ENCODE measurements at places on chromosomes 7 and 10.

DNA sequence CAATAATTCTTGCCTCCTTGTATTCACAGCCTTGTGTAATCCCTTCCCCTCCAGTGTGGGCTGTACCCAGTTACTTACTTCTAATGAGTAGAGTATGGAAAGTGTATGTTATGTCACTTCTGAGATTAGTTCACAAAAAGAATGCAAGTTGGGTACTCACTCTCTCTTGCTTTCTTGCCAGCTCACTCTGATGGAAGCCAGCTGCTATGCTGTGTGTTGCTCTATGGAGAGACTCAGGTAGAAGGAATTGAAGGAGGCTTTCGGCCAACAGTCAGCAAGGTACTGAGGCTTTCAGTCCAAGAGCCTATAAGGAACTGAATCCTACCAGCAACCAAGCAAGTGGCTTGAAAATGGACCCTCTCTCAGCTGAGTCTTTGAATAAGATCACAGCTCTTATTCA lies 9.7 kb upstream of the BICC1 start:
- DNase-seq: no peak

DNA sequence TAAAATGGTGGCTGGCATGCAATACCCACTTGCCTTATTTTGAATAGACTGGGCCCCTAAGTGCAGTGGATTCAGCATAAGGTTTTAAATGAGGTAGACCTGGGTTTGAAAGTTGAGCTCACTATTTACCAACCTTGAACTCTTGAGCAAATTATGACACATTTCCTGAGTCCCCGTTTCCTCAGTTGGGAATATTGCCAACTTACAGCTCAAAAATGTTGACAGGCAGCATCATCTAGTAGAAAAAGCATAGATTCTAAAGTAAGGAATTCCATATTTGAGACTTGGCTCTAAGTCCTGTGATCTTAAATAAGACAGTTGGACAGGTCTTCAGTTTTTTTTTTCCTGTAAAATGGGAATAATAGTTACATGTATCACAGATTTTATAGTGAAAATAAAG lies 305.5 kb downstream of the ACTR3B start:
- DNase-seq: no peak

DNA sequence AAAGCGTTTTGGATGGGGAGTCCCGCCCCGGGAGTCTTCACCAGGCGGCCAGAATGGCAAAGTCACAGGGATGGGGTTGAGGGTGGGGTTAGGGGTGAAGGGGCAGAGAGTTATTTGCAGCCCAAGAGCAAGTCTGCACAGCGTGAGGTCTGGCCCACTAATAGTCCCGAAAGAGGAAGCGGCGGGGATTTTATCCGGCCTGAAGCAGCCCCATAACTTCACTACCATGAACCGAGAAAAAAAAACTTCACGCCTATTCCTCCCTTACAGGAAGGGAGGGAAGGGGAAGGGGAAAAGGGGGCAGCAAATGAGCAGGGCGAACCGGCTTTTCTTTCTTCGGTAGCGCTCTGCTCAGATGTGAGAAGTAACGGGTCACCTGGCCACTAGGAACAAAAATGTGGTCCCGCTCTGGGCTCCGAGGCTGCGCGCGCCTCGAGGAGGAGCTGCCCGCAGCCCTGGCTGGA lies 712 bp downstream of the ITPRIP start:
- no peak for DNase-seq

GRCh38 chr10:80141696-80142460 lies 9.3 kb downstream of the PLAC9 start:
- no peak for DNase-seq

DNA sequence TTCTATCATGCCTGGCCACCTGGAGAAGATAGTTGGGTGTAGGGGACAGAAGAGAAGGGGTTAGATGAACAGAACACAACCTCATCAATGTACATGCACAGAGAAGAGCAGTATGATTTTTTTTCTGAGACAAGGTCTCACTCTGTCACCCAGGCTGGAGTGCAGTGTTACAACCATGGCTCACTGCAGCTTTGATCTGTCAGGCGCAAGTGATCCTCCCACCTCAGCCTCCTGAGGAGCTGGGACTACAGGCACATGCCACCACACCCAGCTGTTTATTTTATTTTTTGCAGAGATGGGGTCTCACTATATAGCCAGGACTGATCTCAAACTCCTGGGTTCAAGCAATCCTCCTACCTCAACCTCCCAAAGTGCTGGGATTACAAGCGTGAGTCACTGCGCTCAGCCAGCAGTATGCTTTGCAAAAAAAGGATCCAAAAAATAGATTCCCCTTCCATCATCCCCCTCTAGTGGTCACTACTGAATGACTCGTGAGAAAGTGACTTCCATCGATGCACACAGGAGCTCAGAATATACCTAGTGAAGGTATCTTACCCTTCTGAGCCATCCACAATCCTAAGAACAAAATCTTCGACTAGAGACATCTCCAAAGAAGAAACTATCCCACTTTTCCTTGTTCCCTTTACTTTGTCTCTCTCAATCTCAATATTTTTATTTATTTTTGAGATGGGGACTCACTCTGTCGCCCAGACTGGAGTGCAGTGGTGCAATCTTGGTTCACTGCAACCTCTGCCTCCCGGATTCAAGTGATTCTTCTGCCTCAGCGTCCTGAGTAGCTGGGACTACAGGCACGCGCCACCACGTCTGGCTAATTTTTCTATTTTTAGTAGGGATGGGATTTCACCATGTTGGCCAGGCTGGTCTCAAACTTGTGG lies 21.0 kb downstream of the ZCWPW1 start:
- peak; percentile 57 for DNase-seq

DNA sequence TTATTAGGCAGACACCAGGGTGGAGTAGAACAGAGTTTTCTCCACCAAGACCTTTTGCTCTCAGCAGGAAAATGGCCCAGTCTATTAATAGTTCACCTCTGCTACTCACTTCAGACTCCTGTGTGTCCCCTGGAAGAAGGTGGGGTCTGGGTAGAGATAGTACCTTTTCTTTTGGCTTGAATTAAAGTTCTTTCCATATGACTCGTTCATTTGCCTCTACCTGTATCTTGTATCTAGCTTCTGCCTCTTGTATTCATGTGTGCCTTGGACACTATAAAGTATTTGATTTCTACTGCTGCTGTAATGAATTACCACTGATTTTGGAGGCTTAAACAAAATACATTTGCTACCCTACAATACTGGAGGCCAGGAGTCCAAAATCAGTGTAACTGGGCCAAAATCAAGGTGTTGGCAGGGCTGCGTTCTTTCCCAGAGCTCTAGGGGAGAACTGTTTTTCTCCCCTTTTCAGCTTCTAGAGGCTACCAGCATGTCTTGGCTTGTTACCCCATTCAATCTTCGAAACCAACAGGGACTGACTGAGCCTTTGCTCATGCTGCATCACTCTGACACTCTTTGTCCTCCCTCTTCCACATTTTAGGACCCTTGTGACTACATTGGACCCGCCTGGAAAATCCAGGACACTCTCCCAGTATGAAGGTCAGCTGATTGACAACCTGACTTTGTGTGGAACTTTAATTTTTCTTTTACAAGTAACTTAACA lies 155.6 kb upstream of the PRSS58 start:
- no peak for DNase-seq

- peak; percentile 78 for DNase-seq
These were observed at the start of gene EPDR1 for GRCh38 chr7:37920305-37920848. Gene EPDR1 (plus strand): TSS chr7:37920640. CDS start chr7:37920940, 300 bp downstream.

DNA sequence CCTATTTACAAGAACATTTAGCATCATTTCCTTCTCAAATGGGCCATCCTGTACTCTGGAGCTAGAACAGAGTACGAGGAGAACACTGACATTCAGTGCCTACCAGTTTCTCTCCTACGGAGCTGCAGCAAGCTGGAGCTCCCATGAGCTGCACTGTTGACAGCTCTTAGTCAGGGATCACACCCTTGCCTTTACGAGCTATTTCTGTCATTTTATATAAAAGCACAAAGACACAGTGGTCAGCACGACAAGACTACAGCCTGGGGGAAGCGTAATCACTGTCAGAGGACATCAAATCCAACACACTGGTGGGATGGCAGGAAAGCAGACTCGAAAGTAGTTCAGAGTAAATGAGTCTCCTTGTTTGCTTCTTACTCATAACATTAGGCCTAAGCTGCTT lies 2.7 kb downstream of the CDCA7L start:
- DNase-seq: no peak

DNA sequence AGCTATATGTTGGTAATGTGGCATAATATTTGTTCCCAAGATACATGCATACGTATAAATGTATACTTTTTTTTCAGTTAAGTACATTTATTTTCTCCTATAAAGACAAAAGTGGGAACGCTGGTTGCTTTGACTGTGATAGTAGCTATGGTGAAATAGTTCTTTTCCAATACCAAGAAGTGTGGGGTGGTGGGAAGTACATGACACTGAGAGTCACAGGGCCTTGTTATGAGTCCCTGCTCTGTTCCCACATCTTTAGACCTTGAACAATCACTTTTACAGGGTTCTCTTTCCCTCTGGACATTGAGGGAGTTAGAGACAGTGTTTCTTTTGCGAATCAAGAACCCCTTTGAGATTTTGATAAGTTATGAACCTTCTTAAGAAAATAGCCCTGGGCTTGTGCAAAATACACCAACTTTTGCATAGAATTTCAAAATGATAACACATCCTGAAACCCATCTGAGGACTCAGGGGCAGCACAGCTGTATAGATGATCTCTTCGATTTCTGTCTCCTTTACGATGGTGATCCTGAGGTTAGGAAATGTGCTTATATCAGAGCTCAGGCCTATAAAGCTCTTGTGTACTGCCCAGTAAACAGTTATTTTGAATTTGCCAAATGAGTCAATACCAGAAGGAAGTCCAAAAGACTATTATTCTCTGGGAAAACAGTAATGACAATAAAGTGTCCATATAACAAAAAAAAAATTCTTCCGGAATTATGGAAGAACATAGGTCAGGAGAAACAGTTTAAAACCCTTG lies 1.1 kb downstream of the LMOD2 start:
- DNase-seq: no peak

DNA sequence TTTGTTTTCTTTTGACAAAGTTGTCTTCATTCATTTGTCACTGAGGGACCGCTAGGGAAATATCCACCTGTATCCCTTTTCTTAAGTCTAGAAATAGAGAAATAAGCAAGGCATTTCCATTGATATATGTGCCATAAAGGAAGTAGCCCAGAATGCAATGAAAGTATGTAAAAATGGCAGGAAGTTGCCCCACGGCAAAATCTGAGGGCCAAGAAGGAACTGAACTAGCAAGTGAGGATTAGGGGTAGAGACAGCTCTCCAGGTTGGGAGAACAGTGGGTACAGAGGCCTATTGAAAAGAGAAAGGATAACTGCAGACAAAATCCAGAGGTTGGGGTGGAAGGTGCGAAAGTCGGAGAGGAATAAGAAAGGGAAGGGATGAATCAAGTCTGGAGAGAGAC lies 56.6 kb upstream of the TOMM7 start:
- DNase-seq: no peak

DNA sequence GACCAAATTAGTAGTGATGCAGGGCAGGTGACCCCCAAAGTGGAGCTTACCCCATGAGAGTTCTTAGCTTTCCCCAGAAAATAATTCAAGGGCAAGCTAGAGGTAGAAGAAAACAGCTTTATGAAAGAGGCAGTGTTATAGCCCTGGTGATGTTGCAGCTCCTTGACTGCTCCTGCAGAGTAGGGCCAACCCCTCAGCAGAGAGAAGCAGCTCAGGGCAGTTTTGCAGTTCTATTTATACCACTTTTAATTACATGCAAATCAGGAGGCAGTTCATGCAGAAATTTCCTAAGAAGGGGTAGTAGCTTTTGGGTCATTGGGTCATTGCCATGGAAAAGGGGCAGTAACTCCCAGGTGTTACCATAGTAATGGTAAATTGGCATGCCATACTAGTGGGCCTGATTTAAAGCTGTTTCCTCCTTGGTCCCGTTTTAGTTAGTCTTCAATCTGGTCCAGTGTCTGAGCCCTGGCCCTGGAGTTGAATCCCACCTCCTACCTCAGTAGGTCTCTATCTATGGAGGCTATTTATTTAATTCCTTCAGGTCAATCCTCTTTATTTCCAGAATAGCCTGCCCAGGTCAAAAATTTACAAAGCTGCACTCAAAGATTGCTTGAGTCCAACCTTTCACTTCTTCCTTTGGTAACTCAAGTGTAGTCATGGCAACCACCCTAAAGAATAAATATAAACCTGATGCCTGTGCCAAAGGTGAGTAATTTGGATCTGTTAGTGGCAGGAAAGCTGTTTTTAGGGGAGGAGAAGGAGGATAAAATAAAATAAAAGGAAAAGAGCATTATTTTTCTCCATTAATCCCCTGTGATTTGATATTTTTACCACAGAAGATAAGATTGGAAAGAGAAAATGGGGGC lies 29.5 kb downstream of the PLXDC2 start:
- no peak for DNase-seq

- no peak for DNase-seq
These were observed 134.6 kb downstream of the GRM3 start for GRCh38 chr7:86778271-86778670.

GRCh38 chr7:93933156-93933555 lies 11.6 kb downstream of the GNG11 start:
- no peak for DNase-seq

GRCh38 chr7:123054357-123055133 lies 59.0 kb upstream of the TAS2R16 start:
- DNase-seq: no peak

DNA sequence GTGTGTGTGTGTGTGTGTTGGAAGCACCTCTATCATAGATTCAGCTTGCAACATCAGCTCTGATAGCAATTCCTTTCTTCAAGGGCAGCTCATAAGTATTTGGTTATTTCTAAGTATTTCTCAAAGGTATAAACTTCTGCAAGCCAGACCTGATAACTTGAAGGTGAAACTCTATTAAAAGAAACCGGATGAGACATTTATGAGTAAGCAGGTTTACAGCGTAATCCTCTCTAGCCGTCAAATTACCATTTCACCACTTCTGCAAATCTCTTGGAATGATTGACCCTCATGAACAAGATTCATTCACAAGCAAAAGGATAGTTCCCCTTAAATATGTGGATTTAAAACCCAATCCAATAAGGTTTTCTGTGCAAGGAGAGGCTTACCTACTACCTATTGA lies 23.1 kb downstream of the PDE1C start:
- DNase-seq: no peak

- DNase-seq: no peak
These were observed 14.6 kb downstream of the SHTN1 start for GRCh38 chr10:116990276-116990800.

DNA sequence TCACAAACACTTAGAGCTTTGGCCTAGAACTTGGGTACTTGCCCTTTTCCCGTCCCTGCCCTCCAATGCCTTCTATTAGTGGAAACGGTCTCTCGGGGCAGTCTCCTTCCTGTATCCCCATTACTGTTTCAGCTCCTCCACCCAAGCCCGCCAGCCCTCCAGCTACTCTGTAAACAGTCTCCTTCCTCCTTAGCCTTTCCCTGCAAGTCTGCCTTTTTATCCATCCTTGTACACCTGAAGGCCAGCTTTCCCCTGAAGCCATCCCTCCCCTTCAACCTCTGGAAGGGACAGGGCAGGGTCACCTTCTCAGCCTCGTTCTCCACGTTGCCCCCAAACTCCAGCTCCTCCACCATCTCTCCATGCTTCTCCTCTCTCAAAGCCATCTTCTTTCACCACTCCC lies 108.1 kb upstream of the ZNF746 start:
- no peak for DNase-seq

GRCh38 chr7:23467291-23467805 lies 2.9 kb downstream of the IGF2BP3 start:
- DNase-seq: no peak

GRCh38 chr10:31120392-31120791 lies 88.7 kb upstream of the ZNF438 start:
- DNase-seq: no peak

GRCh38 chr10:63431962-63432797 lies 33.6 kb downstream of the JMJD1C start:
- DNase-seq: no peak

- no peak for DNase-seq
These were observed 22.3 kb downstream of the TYW1 start for GRCh38 chr7:67018940-67019339.

- DNase-seq: no peak
These were observed 26.7 kb downstream of the PLPP4 start for GRCh38 chr10:120483651-120484301.

GRCh38 chr10:93095225-93095624 lies 21.5 kb downstream of the CYP26A1 start:
- DNase-seq: no peak

Data from NCI-H1694 treated with DMSO at 0.1 percent for 48 hours (cell line).